ENCODE measurements at places on chromosomes 6 and 20.
A peak's percentile ranks its signal among the peaks of the same experiment; 100 is the strongest.

DNA sequence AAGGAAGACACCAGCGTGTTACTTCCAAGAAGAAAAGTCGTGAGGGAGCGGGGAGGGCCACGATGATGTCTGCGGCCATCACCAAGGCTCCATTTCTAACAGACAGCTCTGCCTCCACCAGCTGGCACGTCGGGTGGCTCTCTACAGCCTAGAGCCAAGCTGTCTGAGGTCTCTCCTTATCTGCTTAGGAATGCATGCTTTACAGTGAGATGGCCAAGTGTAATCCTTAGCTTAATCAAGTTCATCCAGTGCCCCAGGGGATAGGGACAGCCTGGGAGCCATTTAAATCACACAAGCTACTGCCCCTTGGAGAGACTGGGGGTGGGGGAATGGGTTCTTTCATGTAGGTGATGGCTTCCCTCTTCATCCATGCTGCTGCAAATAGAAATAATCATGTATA, 213.8 kb upstream of the CST7 start:
- DNase-seq = no peak

DNA sequence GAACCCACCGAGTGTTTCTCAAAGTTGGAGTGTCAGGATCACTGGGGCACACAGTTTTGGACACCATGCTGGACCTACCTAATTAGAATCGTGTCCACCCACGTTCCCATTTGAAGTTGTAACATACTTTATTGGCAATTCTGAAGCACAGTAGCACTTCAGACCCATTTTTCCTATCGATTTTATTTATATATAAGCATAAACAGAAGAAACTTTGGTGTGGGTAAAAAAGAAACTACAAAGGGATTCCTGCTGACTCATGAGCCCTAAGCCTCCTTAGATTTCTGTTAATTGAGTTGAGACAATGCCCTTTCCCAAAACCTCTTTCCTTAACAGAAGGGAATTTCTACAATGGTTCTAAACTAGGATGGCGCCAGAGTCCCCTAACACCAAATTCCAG, 398.0 kb downstream of the CDKAL1 start:
- DNase-seq = no peak

DNA sequence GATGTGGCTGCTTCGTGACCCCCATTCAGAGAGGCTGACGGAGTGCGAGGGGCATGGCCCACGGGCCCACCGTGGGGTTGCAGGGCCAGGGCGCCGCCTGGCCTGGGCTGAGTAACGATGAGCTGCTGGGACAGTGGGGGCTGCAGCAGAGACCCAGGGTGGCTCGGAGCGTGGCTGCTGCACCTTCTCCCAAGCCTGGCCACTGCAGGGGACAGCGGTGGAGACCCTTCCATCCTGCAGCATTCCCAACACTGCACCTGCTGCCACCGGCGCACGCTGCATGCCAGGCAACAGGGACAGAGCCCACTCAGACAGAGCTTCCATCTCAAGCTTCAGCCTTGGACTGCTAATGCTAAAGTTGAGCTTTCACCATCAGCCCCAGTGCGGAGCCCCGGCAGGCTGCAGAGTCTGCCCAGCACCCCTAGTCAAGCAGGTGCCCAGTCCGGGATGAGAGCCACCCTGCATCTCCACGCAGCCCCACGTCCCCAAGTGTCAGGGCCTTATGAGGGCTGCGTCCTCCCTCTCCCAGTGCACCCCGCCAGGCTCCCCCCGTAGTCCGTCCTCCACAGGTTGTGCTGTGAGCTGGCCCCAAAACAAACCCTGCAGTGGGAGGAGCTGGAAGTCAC, 89.4 kb upstream of the AFDN start:
- no peak for DNase-seq

DNA sequence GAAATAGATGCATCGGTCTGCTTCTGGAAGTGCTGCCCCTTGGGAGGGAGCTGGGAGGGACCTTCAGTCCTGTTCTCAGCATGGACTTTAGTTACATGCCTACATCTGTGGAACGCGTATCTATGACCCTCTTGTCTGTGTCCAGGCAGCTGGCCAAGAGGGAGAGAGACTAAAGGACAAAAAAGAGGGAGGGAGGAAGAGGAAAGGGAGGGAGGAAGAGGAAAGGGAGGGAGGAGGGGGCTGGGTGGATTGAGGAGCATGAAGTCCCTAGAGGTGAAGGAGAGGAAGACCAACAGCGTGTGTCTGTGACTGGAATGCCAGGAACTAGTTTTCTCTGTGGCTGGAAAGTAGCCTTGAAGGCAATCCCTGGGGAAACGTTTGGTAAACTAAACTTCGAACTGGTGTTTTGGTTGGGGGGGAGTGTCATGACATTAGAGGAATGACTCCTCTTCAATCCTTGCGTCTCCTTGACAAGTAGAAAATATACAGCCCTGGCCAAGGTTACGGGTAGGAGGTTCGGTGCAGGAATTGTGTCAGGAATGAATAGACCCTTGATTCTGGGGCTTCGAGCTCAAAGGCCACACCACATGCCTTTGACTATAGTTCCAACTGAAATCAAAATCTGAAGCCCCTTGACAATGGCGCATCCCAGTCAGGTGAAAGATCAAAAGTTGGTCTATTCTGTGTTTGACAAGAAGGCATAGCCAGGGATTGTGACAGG, 52.0 kb upstream of the PLEKHG1 start:
- DNase-seq = no peak

DNA sequence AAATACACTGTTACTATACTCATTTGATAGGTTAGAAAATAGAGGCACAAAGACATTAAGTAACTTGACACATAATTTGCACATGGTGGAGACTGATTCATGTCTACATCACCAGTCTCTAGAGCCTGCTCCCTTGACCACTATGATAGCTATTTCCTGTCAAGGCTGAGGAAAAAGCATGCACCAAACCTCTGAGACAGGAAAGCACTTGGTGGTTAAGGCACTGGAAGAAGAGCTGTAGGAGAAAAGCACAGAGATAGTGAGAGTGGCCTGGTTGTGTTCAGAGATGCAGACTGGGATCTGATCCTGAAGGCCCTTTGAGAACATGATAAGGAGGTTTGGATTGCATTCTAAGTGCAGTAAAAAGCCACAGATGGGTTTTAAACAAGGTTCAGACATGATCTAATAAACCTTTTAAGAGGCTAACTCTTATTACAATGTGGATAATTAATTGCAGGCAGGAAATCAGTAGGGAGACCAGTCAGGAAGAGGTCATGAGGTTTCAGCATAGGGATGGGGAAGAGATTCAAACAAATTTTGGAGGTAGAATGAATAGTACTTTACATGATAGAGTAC, 168.9 kb downstream of the PHF3 start:
- peak; percentile 92 for DNase-seq

GRCh38 chr6:149235130-149235561, 82.4 kb upstream of the TAB2 start:
- DNase-seq = peak; percentile 96

Measured in choroid plexus epithelial cell (primary cell).